ENCODE measurements at places on chromosomes 7 and 10.

DNA sequence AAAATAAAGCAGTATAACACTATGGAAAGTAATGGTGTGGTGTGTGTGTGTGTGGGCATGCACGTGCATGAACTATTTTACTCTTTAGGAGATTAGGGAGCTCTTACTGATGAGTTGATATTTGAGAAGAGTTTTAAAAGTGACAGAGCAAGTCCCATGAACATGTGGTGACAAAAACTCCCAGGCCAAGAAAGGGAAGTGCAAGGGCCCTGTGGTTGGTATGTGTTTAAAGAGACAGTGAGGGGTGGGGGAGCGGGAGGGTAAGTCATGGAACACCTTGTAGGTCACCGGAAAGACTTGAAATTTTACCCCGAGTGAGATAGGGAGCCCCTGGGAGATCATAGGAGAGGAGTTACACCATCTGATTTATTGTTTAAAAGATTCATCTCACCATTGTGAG, 63.3 kb downstream of the AKR1B1 start:
- no peak for DNase-seq

GRCh38 chr10:101032637-101033224, 1.7 kb downstream of the SFXN3 start:
- peak; percentile 55 for DNase-seq

DNA sequence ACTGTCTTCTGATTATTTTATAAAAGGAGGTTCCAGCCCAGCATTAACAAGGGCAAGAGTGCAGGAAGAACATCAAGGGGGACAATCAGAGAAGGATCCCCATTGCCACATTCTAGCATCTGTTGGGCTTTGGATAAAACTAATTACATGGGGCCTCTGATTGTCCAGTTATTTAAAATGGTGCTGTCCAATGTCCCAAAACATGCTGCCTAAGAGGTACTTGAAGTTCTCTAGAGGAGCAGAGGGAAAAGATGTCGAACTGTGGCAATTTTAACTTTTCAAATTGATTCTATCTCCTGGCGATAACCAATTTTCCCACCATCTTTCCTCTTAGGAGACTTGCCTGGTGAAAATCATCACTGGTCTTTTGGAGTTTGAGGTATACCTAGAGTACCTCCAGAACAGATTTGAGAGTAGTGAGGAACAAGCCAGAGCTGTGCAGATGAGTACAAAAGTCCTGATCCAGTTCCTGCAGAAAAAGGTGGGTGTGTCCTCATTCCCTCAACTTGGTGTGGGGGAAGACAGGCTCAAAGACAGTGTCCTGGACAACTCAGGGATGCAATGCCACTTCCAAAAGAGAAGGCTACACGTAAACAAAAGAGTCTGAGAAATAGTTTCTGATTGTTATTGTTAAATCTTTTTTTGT, 2.3 kb downstream of the IL6 start:
- DNase-seq = no peak

- no peak for DNase-seq
Observed at GRCh38 chr10:133245439-133246235, 8.0 kb downstream of the VENTX start.

DNA sequence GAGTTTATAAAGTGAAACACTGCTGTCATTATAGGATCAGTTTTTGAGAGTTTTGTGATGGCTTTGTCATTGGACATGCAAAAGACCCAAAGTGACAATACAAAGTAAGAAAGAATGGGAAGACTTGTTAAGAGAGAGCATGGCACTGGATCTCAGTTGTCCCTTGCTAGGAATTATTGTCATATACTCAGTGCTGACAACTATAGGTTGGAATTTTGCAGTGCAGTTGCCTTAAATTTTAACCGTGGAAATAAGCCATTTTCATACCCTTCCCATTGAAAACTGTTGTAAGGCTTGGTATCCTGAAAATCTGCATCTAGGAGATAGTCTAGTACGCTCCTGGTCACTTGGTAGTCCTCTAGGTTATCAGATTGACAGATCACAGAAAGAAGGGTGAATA, 1156.7 kb downstream of the GATA3 start:
- no peak for DNase-seq

DNA sequence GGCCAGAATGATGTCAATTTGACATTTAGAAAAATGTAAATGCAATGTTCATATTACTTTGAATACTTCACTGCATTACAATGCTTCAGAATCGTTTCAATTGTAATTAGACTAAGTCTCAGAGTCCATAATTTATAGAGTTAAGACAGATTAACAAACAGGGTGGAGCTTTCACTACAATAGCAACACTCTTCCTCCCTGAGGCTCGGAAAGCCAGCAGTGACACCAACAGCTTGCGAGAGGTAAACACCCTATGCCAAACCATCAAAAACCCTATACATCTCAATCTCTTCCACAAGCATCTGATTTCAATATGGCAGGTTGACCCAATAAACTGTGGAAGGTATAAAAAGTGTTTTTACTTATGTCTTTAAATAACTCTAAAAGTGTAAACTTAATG, 72.2 kb downstream of the DOCK4 start:
- no peak for DNase-seq

DNA sequence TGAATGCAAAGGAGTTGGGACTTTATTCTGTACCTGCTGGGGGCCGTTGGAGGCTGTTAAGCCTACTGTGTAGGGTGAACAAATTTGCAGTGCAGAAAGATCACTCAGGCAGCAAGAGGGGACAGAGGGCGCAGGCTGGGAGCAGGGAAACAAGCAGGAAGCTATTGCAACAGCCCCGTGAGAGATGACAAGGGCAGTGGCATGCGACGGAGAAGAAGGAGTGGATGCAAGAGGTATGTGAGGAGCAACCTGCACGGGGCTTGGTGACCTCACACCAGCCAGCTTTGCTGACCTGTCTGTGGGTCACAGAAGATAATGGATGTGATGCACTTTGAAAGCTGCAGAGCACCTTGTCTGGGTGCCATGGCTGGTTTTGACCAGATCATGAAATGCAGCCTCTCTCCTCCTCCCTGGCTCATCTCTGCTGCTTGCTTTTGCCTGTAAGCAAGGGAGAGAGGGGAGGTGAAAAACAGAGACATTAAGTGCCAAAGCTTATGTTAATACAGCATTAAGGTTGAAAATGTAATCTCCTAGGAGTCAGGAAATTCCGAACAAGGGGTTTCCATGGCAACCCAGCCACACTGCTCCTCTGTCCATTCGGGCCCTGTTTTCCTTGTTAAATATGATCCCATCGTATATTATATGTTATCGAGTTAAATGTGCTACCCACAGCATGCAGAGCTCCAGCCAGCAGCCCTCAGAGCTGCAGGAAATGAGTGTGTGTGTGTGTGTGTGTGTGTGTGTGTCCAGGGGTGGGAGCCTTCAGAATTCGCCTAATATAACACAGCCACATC, 314.3 kb upstream of the ZMIZ1 start:
- DNase-seq = no peak

GRCh38 chr7:43308913-43309705, 196.7 kb downstream of the HECW1 start:
- no peak for DNase-seq

Data from activated T-cell treated with anti-CD3 and anti-CD28 coated beads for 4 hours (primary cell).